ENCODE measurements at places on chromosomes 1 and 21.

DNA sequence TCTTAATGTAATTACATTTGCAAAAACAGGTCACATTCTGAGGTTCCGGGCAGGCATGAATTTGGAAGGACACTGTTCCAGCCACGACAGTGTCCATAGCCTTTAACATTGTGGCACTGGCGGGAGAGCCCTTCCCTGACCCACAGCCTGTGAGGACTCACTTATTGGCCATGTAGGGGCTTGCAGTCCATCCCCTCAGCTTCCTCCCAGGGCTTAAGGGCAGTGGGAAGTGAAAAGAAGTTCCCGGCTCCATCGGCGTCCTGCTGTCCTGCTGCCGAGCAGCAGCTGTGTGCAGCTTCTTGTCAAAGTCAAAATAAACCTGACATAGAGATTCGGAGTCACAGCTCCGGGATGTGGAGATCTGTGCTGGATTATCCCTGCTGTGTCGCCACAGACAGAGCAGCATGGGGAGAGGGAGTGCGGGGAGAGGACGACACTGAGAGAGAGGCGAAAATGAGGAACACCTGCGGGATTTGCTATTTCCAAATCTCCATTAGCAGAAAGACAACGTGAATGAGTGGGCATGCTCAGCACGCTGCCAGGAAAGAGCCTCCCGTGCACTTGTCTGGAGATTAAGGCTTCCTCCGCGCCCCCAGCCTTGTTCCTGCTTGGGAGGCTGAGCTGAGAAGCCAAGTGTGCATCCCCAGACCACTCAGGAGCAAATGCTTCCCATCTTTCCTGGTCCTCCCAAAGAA lies 260.3 kb downstream of the ASTN1 start:
- no peak for DNase-seq

GRCh38 chr1:29335573-29335972 lies 99.3 kb downstream of the PTPRU start:
- DNase-seq = no peak

GRCh38 chr1:196960854-196961253 lies 16.5 kb upstream of the CFHR5 start:
- no peak for DNase-seq

DNA sequence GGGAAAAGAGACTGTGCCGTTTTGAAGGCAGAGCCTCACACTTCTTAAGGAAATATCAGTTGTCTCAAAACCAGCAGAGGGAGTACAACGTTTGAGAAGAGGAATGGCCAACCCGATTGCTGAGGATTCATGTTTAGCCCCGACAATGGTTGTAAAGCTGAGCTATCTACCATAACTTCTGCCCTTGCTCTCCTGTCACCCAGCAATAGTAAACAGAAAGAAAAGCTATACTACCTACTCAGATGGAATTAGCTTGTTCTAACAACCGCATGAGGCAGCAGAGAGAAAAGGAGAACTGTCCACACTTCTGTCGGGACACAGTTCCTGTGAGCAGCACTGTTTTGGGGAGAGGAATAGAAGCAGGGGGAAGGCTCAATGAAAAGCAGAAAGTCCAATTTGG lies 91.2 kb downstream of the SLC45A1 start:
- DNase-seq = peak; percentile 38

- no peak for DNase-seq
Observed at GRCh38 chr1:242005866-242006535, 7.1 kb upstream of the MAP1LC3C start.

DNA sequence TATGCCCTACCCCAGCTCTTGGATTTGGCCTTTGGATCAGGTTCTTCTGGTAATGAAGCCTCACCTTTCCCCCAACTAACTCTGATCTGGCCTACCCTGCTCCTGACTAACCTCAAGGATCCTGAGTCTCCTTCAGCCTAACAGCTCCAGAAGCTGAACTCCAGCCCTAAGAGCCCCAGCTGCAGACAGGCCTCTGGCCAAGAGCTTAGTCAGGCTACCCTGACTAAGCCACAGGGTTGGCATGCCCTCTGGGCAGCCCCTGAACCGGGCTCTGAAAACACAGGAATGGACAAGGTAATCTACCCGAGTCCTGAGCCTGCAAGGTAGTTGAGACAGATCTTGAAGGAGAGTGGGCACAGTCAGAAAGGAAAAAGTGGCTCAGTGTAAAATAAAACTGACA lies 29.4 kb downstream of the COA7 start:
- no peak for DNase-seq

GRCh38 chr21:25408666-25409065 lies 198.6 kb downstream of the MRPL39 start:
- DNase-seq = no peak

GRCh38 chr1:109897259-109897955 lies 13.2 kb upstream of the CSF1 start:
- DNase-seq = no peak

DNA sequence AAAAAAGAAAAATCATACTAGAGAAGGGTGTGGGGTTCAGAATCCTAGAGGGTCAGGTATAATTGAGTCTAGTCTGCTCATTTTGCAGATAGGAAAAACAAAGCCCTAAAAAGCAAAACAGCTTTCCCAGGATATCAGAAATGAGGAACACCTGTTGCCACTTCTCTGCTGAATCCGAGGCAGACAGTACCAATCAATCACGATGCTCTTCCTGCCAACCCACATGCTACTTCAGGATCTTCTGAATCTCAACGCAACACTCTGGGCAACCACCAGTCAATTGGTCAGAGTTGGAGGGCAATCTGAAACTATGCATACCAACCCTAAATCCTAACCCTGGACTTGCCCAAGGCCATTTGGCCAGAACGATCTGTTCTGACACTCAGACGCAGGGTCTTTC lies 128.3 kb downstream of the EPHB2 start:
- no peak for DNase-seq

DNA sequence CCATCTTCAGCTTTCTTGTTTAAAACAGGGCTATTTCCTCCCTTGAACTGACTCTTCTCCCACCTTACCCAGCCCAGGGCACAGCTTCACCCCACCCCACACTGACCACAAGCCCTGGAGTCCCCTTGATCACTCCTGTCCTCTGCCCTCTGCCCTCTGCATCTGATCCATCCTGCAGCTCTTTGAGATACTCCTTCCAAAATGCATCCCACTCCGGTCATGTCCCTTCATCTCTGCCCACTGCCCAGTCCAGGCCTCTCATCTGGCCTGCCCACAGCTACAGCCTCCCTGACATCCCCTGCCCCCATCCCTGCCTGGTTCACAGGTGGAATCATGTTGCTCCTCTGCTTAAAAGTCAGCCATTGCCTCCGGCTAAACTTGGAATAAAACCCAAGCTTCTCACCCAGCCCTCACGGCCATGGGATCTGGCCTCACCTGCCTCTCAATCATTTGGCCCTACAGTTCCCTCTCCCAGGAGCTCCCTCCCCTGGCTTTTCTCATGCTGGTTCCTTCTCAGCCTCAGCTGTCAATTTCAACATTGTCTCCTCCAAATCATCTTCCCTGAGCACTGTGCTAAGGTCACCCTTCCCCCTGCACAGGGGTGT lies 202.0 kb downstream of the MATN1 start:
- DNase-seq = no peak

DNA sequence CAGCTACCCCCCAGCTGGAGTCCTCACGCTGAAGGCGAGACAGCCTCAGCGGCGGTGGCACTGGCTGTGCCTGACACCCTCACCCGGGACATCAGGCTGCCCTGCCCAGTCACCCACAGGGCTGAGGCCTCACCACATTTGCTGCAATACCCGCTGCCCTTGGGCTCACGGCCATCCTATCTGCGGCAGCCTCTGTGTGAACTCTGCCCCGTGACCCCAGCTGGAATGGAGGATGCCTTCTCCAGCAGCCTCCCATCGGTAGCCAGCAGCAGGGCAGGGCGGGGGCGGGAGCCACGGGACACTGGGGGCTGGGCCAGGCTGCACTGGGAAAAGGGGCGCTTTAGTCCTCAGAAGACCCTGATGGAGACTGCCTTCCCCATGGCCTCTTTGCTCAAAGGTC lies 112.4 kb upstream of the ZBTB40 start:
- DNase-seq = no peak

DNA sequence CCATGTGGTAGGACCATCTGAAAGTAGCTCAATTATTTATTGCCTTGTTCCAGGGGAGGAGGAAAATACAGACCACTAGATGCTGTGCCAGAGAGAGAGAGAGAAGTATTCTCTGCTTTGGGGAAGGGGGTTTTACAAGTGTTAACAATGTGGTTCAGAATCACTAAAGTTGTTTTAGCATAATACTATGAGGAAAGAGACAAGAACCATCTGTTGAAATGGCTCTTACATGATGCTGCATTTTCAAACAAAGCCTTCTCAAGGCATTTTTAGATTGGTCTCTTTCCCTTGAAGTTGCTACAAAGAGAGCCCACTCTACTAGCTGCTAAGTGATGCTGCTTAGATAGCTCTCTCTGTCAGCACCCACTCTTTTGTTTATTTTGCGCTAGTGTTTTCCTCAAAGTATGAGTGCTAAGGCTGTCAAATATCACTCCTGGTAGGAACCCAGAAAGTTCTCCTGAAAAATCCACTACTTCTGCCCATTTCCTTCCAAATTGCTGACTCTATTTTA lies 255.1 kb downstream of the NFIA start:
- no peak for DNase-seq

- DNase-seq = no peak
Observed at GRCh38 chr1:161033751-161034150, 5.0 kb downstream of the TSTD1 start.

GRCh38 chr1:166377896-166378295 lies 211.1 kb upstream of the FAM78B start:
- no peak for DNase-seq

DNA sequence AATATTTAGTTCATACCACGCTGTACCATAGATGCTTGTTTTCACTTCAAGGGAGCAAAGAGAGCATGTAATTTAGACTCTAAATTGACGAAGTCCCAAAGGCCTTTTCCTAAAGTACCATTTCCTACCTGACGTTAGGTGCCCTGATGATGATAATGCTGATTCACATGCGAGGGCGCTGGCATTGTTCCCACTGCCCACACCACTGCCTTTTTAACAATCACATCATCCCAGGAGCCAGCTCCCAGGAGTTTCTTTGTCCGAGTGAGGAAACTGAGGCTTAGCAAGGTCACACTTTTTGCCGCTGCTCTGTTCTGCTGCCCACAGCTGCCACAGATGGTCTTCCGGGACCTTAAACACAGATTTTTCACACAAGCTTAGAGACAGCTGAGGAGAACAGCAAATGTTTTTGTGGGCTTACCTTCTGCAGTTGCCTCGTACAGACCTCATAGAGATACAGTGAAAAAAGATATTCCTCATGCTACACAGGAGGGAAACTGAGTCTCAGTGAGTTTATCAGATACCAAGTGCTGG lies 69.4 kb downstream of the EVA1C start:
- DNase-seq = no peak

DNA sequence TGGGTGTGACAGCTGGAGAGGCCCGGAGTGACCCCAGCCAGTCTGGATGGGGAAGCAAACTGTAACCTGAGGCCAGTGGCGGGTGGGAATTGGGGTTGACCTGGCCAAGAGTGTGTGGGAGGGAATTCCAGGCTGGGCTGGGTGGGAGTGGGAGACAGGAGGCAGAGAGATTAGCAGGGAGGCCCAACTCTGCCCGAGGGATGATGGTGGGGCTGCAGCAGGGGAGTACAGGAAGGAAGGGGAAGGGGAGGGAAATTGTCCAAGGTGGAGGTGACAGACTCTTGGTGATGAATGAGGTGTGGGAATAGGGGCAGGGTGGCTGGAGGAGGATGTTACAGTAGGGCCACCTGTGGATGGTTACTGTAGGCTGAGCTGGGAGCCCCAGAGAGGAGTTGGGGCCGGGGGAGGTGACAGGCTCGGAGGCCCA lies 40.4 kb downstream of the HUNK start:
- DNase-seq = no peak

- DNase-seq = no peak
Observed at GRCh38 chr1:216903382-216903740, 180.1 kb upstream of the ESRRG start.

DNA sequence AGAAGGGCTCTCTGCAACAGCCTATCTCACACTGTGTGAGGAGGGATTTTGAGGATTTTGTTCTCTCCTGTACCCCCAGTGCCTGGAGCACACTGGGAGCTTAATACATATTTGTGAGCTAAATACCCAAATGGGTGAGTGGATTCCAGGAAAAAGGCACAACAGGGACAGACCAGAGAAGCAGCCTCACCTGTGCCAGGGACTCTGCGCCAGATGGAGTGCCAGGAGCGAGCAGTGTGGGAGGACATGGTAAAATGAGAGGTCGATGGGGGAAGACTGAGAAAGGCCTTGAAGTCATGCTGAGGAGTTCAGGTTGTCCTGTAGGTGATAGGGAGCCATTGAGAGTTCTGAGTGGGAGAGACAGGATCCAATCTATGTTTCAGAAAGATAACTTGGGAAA lies 11.0 kb upstream of the KCNA2 start:
- DNase-seq = no peak

DNA sequence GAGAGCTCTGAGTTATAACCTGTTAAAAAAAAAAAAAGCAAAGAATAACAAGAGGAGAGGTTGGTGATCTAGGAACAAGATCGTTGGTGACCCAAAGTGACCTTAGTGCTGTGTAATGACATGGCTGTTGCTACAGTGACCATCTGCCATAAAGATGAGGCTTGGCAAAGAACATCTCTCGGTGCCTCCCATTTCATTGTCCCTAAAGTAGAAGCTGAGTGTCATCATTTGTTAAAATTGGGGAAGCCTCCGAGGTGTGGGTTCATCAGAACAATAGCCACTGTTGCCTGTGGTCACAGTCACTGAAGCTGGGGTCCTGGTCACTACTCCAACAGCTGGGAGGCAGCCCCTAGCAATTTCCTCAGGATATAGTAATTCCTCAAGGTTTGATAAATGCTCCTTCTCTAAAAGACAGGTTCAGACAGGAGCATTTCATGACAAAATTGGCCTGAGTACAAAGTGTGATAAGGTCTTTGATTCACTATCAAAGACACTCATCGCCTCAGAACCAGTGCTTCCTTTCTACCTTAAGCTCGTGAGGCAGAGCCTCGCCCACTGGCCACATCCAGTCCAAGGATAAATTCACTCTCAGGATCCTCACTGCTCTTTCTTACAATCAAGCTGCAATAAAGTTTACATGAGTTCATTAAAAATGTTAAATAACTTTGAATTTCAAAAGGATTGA lies 81.9 kb upstream of the RGS2 start:
- no peak for DNase-seq

DNA sequence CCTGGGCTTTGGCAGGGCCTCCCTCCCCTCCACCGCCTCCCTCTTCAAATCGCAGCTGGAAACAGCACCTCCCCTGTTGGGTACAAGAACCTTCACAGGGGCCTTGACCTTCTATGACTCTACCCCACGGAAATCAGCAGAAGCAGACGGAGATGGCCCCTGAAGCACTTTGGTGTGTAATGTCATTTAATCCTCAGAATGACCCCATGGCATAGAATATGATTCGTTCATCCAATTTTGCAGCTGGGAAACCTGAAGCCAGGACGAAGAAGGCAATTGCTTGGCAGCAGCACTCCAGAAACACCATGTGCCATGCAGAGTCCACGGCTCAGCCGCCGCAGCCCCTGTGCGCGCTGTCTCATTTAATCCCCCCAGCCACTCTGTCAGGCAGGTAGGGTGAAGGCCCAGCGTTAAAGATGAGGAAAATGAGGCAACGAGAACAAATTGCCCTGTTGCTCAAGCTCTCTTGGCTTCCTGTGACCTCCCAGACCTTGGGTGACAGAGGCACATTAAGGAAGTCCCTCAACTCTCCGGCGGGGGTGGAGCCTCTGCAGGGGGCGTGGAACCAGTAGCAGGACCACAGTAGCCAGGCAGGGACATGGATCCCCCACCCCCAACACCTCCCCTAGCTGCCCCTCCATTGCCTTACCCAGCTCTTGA lies 25.8 kb upstream of the LAPTM5 start:
- no peak for DNase-seq

GRCh38 chr1:2228157-2228594 lies at the start of gene SKI:
Gene SKI, plus strand, starts transcription at chr1:2228319. Its CDS starts 448 bp downstream, at chr1:2228767.
- DNase-seq = no peak

- no peak for DNase-seq
Observed at GRCh38 chr21:34027721-34028461, 45.5 kb upstream of the MRPS6 start.
